Stimulated activated CD4-positive, alpha-beta T cell treated with anti-CD3 and anti-CD28 coated beads, Interleukin-12 subunit alpha, Interleukin-12 subunit beta, amount 100 ng/mL, for 48 hours (primary cell): ENCODE measurements at places on chromosomes 12 and 14.

DNA sequence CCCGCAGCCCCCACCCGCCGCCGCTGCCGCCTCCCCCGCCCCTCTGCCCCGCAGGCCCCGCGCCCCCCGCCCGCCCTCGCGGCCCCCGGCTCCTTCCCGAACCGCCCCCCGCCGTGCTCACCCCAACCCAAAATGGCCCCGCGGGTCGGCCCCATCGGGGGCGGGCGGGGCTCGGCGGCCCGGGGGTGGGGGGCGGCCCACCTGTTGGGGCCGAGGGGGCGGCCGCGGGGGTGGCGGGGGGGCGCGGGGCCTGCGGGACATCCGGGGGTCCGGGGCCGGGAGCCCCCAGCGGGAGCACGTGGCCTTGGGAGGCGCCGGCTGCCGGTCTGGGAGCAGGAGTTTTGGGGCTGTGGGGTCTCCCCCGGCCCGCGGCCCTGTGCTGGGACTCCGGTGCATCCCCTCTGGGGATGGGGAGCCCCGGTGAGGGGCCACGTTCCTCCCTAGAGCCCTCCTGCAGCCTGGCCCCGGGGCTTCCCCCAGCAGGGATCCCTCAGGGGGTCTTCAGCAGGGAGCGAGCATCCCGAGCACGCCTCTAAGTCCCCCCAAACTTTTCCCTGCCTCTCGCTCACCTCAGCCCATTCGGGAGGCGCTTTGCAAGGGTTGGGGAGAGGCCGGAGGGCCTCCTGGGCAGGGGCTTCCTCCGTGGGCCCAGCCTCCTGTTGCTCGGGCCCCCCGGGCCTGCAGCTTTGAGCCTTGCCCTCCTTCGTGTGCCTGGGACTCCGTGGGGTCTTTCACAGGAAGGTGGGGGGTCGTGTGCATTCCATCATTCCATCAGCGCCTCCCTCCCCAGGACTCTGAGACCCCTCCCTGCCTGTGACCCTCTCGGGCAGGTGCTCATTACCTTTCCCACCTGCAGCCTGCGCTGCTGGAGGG, 710 bp downstream of the MTA1 start:
- DNase-seq = no peak

DNA sequence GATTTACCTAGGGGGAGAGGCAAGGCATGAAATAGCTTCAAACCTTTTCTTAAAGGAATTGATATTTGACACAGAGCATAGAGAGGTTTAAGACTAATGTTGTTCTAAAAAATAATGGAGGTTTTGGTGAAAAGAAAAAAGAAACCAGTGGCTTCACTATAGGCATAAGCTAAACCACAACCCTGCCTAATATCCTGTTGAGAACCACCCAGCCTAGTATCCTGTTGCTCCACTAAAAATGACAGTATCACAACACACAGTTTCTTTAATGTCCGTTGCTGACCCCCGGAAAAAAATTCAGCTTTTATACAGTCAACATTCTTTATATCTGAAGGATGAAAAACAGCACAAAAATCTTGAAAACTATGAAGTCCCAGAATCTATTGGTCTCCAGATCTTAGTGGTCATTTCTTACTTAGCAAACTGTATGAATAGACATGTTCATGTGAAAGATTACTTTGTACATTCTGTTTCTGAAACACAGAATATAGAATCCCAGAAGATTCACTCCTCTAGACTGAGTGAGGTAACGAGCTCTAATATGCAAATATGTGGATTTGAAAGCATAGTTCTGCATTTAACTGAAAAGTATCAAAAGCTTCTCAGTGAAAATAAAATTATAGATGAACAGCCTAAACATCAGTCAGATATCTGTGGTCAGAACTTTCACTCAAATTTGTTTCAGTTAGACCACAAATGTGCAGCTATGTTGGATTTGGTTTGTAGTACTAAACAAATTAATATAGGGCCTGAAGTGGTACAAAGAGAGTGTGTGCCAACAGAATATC, 40.5 kb downstream of the GALC start:
- DNase-seq = no peak

- no peak for DNase-seq
Measured at GRCh38 chr12:64407342-64408223, 3.4 kb downstream of the XPOT start.

DNA sequence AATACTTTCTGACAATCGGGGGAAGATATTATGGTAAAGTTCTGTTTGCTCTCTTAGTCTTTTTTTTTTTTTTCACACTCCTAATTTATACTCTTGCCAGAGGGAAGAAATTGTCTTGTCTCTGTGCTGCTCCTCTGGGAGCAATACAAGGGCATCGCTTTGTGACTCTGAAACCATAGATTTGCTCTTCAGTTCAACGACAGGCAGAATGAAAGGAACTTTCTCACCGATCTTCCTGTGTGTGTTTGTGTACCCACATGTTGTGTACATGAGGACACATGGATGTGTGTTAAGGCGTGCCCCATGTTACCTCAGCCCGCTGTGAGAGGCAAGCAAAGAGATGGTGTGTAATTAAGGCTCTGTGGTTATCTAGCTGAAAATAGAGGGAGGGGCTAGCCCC, 457.6 kb downstream of the EGLN3 start:
- no peak for DNase-seq

GRCh38 chr12:20024194-20024593, 344.1 kb upstream of the PDE3A start:
- DNase-seq = no peak

DNA sequence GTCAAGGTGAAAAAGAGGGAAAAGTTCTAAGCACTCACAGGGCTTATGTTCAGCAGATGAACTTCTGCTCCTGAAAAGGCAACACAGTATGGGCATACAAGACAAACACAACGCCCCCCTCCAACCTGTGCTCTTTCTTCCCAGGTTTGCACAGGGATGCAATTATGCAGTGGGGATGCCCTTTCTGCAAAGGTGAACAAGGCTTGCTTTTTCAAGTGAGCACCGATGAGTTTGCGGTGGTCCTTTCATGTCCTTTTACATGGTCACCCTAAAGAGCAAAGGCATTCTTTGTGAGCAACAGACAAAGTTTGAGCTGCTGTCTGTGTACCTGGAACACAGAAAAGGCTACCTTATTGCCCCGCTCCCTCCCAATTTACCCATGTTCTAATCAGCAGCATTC, 6.7 kb downstream of the KITLG start:
- DNase-seq = no peak

DNA sequence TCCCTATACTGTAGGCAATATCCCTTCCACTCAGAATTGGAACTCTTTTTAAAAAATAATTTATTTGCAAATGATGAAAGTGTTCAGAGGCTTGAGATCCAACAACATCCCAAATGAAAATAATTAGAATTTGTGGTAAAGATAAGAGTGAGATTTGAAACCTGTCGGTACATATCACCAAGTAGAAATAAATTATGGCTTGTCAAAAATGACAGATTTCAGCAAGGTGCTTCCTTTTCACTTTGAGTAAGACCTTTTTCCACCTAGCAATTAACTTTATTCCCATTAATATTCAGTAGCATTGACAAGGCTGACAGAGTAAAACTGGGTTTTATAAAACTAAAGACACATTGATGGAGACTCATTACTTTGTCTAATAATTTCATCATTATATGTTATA, 107.7 kb upstream of the PRKD1 start:
- DNase-seq = no peak

DNA sequence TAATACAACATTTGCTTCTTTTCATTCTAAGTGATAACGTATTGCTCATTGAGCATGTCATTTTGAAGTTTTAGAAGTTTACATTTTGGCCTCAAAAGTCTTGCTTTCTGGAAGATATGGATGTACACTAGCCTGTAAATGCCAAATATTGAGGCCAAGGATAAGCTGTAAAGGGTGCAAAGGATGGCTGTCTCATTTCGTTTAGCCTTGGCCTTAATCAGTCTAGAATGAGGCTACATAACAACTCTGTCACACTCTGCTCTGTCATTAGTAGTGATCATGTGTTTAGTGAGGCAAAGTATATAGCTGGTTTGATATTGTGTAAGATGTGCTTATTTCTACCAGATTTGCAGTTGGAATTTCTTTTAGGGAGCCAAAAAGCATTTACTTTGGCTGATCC, 344.5 kb downstream of the TMTC2 start:
- no peak for DNase-seq

DNA sequence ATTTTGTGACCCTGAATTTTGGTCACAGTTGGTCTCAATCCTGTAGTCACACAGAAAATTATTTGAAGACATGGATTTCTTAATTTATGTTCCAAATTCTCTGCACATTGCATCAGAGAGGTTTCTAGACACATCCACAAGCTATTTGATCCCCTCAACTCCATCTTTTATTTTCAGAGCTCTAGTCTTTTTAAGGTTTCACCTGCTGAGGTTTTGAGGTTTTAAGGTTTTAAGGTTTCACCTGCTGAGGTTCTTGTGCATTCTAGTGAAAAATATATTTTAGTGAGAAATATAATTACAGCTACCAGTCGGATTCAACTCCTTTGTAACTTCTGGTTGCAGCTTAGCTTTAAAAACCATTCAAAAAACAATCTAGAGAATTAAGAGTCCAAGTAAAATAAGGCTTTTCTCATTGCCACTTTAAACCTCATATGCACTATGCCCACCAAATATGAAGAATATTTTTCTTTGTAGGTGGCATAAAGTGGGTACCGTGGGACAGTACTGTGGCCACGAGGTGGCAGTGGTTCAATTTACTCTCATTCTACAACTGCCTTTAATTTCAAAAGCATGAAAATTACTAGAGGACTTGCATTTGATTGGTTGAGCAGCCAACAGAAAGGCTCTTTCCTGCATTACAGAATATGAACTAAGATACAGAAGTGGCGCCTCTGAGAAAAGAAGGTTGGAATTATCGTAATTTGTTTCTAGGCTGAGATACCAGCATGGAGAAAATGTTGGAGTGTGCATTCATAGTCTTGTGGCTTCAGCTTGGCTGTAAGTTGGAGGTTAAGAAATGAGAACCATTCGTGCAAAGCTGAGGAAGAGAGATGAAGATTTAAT, 366.5 kb upstream of the OR4E1 start:
- DNase-seq = no peak

- no peak for DNase-seq
Measured at GRCh38 chr14:19799880-19800279, 3.7 kb upstream of the OR4N2 start.

DNA sequence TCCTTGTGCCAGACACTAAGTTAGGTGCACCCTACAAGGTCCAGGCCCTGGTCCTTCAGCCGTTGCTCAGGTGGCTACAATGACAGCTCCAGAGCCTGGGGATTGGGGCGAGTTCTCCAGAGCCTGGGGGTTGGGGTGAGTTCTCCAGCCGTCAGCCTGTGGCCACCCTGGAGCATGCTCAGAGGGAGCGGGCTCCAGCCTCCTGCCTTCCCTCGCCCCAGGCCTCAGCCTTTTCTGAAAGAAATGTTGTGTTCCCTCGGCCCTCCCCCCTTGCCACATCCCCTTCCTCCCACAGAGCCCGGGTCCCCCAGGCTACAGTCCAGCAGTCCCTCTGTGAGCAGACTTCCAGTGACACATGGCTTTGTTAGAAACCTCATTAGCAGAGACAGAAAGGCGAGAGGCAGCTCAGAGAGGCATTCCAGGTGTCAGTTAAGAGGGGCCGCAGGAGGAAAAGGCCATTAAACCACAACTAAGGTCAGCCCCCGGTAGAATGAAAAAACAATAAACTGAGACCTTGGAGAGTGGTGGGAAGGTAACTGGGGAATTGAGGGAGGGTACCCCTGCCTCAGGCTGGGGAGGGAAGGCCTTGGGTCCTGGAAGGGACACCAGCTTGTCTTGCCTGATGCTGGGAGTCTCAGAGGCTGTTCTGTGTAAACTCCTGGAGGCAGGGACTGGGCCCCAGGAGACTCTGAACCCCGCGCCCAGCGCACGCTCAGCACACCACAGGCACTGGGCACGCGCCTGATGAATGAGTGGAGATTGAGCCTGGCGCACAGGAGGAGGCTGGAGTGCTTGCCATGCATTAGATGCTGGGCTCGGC, 23.1 kb upstream of the COL2A1 start:
- no peak for DNase-seq

GRCh38 chr12:4862809-4863208, 46.9 kb upstream of the KCNA1 start:
- DNase-seq = no peak

GRCh38 chr12:132329036-132329719, at the start of gene GALNT9:
Gene GALNT9, minus strand, starts transcription at chr12:132329589. Its CDS starts 386 bp downstream, at chr12:132329203.
- DNase-seq = no peak
